ENCODE measurements at places on chromosomes 13 and 19. TPM values are rescaled to one million over a fixed set of nuclear protein-coding genes. Genes with fewer than 3 reads are reported as not detected.
A peak's percentile ranks its signal among the peaks of the same experiment; 100 is the strongest.

DNA sequence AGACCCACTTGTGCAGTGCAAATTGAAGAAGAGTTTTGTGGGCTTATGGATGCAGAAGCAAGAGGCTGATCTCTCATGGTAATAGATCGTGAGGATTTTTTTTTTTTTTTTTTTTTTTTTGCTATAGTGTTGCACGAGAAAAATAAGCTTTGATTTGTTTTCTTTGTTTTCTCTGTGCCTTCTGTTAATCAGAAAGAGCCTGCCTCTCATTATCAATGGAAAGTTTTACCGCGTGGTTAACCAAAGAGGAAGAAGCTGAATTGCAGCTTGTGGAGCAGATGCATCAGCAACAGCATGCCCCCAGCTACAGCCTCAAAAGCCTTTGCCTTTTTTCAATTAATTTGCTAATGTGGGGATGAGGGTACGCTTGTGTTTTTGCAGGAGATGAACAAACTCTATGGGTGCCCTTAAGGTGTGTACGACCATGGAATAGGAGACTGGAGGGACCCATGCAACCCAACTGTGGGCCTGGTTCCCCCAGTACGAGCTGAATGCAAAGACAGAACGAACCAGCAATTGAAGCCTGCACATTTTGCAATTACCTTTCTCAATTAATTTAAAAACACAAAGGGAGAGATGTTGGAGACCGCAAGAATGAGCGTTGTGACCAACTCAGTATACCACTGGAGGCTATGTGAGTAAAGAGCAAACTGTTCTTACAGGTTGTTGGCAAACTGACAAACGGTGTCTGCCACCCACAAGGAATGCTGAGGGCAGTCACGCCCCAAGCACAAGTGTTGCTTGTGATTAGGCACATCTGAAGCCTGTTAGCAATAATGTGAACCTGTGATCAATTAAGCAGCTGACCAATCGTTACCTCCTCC is 58.6 kb upstream of the SPRY2 start:
- DNase-seq, result no peak

GRCh38 chr19:21580101-21580500 is 74.7 kb downstream of the ZNF429 start:
- DNase-seq, result no peak

GRCh38 chr13:49183672-49184325 is 36.3 kb upstream of the MLNR start:
- no peak for DNase-seq

- DNase-seq, result no peak
These were observed 11.6 kb downstream of the OXGR1 start for GRCh38 chr13:96982672-96983071.

GRCh38 chr13:113783966-113784644 is 25.1 kb downstream of the TMEM255B start:
- DNase-seq, result peak; percentile 33

DNA sequence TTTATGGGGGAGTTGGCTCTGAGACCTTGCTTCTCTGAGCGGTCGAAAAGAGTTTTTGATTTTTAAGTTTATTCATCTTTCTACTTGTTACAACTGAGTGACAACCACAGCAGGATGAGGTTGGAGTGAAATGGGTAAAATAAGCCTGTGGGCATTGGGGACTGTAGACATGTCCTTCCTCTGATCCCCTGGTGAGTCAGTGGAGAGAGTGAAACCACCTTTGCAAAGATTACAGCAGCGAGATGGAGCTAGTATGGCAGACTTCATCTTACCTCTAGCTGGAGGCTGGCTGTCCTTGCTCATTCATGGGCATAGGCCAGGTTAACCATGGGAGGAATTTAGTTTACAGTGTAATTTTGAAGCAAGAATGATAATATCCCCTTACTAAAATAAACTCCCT is 30.9 kb upstream of the PSG9 start:
- no peak for DNase-seq

- no peak for DNase-seq
These were observed 1.1 kb downstream of the DACH1 start for GRCh38 chr13:71865874-71866334.

GRCh38 chr13:23570099-23570920 is at the start of gene TNFRSF19:
TNFRSF19 (plus strand) TSS chr13:23570412; CDS start chr13:23590184, 19,772 bp downstream.
- DNase-seq, result no peak

DNA sequence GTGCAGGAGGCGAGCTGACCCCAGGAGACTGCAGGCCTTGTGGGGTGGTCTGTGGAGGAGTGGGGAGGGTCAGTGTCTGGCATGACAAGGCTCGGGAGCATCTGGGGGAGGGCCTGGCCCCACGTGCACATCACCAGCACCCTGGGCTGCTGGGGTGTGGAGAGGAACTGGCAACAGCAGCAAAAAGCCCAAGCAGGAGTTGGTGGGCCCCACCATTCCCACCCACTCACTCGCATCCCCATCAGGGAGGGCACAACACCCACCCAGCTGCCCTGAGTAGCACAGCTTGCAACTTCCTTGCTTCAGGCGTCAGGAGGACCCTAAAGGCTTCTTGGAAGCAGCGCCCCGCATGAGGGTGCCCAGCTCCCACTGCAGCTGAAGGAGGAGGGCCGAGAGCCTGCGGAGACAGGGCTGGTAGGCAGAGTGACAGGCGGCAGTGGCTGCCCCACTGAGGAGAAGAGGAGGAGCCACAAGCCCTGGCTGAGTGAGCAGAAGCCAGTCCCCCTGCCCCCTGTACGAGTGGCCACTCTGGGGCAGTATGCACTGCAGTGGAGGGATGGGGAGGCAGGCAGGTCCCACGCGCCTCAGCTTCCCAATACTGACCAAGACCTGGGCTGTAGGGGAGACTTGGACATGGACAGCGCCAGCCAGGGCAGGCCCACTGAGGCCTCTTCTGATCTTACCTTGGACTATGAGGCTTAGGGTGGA is 26.5 kb downstream of the ELL start:
- DNase-seq, result no peak

- no peak for DNase-seq
These were observed 752 bp upstream of the HAS1 start for GRCh38 chr19:51724543-51724942.

GRCh38 chr13:52868190-52868589 is 19.8 kb upstream of the PCDH8 start:
- no peak for DNase-seq

DNA sequence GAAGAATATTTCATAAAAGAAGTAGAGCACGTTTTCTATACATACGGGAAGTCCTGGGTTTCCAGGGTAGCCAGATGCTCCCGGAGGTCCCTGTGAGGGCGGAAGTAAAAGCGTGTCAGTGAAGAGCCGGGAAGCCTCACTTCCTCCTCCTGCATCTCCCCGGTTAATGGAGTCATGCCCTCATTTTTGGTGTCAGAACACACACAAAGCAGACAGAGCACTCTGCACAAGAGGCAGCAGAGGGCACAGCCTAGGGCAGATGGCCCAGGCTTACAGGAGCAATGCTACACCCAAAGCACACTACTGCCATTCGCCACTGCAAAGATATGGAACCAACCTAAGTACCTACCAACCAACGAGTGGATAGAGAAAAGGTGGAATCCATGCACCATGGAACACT is 94.4 kb downstream of the COL4A1 start:
- DNase-seq, result no peak

- DNase-seq, result no peak
These were observed 1100.7 kb upstream of the PRR20A start for GRCh38 chr13:56039992-56040391.

DNA sequence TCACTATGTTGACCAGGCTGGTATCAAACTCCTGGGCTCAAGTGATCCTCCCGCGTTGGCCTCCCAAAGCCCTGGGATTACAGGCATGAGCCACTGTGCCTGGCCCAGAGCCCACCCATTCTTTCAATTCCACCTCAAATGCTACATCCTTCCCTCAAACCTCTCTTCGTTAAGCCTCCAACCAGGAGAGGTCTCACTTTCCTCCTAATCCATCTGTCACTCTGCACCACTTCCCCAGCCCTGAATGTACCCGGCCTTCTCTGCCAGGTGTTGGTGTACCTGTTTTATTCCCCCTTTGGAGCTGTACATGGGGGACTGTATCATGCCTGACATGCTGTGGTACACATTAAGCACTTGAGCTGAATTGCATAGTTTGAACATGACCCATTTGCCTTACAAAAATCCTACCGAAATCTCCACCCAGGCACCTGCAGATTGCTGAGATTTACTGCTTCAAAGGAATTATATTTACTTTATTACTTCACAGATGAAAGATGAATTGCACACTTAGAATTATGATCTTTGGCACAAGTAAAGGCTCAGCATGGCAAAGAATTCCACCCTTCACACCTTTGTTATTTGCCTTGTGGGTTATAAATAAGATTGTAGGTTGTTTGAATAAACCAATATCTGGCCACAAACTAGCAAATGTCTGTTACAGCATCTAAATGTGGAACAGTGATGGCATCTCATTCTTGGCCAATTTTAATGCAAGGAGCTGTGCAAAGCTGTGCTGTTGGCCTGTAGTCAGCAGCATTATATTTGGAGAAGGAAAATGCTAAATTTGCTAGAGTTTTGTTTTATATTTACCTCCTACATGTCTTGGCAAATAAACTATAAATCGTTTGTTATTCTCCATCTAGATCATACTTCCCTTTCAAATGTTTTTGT is 15.6 kb upstream of the WASF3 start:
- DNase-seq, result no peak

GRCh38 chr19:18776736-18777135 is 14.4 kb downstream of the COMP start:
- DNase-seq, result no peak

DNA sequence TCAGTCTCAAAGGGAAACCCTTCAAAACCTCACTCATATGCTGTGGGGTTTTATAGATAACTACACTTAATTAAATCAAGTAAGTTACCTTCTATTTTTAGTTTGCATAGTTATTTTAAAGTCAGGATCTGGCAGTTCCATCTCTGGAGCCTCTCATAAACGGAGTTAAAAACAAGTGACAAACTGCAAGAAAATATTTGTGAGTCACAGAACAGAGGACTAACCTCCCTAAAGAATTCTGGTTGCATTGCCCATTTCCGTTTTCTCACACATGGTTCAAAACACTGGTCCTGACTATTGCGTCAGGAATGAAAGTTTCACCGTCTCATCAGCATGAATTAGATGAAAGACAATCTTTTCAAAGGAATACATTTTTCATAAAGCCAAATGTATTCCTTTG is 10.6 kb downstream of the RXFP2 start:
- no peak for DNase-seq

DNA sequence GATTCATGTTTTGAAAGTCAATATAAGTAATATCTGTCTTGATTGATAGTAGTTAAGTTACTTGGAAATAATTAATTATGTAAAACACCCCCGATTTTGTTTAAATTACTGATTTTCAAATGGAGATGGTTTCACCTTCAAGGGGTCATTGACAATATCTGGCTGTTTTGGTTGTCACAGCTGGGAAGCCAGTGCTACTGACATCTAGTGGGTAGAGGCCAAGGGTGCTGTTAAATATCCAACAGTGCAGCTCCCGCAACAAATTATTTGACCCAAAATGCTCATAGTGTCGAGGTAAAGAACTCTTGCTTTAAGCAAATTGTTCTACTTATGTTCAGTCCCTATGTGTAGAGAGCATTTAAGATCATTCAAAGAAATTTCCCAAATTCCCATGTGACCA is 50.6 kb upstream of the PCDH20 start:
- DNase-seq, result no peak

DNA sequence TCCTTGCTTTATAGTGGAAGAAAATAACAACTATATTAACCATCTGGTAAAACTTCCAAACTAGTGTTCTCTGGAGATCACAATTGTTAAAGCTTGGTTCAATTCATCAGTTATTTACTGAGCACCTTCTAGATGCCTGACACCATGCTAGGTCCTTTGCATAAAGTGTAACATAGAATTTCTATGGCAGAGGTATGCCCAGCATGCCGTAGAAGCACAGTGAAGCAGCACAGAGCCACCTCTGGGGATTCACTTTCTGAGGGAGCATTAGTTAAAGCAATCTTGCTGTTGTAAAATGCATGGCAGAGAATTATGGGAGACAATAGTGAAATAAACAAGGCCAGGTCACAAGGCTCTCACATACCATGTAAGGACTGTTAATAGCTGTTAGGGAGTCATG is 75.2 kb downstream of the LRRC63 start:
- no peak for DNase-seq

- DNase-seq, result no peak
These were observed 191.0 kb upstream of the HTR2A start for GRCh38 chr13:47087841-47088240.

GRCh38 chr13:113146750-113147149 is 11.7 kb upstream of the PROZ start:
- peak; percentile 26 for DNase-seq

DNA sequence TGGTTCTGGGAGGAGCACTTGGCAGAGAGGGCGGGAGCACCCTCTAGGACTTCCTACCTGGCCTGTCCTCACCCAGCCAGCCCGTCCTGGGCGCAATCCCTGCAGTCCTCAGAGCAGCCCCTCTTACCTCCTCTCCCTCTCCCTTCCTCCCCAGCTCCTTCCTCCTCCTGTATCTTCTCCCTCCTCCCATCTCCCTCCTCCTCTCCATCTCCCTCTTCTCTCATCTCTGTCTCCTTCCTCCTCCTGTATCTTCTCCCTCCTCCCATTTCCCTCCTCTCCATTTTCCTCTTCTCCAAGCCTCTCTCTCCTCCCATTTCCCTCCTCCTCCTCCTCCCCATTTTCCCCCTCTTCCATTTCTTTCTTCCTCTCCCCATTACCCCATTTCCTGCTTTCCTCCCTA is 89.8 kb downstream of the RYR1 start:
- no peak for DNase-seq

- DNase-seq, result no peak
These were observed 6.2 kb downstream of the FAM32A start for GRCh38 chr19:16191216-16191908.

GRCh38 chr13:79904581-79904980 is 423.6 kb downstream of the NDFIP2 start:
- DNase-seq, result no peak

- DNase-seq, result no peak
These were observed 217.0 kb upstream of the OBI1 start for GRCh38 chr13:78875792-78876580.

- peak; percentile 14 for DNase-seq
These were observed 4.0 kb upstream of the ZNF8 start for GRCh38 chr19:58274771-58275201.

- no peak for DNase-seq
These were observed 244.7 kb downstream of the COL4A1 start for GRCh38 chr13:110062077-110062776.

The PSG5 gene
- total RNA-seq, result not detected

The C19orf81 gene
- total RNA-seq, result 2.1 TPM

The TMTC4 gene
- total RNA-seq, result 7.8 TPM

The MISP gene
- total RNA-seq, result not detected

The ZNF100 gene
- total RNA-seq, result 8.0 TPM

The ZNF610 gene
- 2.8 TPM for total RNA-seq

The PRR22 gene
- 1.3 TPM for total RNA-seq

The CEACAM5 gene
- 0.19 TPM for total RNA-seq
